ENCODE measurements at places on chromosomes 16 and 17.

DNA sequence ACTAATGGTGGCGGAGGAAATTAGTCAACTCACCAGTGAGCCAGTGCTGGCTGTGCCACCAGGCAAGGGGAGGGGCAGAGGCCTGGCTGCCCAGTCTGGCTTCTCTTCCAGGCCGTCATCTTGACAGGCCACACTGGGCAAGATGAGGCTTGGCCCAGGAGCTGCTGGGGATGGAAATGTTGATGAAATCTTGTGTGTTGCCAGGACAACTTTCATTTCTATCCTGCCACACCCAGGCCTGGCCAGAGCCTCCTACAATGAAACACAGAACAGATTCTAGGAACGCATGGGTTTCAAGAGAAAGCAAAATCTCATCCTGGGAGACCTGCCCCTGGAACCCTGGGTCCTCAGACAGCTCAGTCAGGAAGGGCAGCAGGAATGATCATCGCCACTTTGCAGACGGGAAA is 9.3 kb downstream of the HEXIM2 start:
- no peak for DNase-seq

DNA sequence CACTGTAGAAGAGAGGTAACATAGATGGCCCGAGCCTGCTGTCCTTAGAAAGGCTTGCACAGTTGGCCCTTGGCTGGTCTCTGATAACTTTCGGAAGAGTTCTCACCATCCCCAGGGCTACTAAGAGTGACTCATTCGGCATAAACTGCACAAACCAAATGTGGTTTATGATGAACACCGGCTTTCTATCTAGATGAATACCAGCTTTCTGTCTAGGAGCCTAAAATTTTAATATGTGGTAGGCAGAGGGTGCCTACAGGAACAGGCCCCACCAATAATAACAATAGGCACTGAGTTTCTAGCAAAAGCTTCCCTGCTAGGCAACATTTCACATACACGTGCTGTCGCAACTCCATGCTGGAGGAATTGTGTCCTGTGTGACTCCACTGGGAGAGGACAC is 15.4 kb downstream of the CNOT1 start:
- DNase-seq: no peak

DNA sequence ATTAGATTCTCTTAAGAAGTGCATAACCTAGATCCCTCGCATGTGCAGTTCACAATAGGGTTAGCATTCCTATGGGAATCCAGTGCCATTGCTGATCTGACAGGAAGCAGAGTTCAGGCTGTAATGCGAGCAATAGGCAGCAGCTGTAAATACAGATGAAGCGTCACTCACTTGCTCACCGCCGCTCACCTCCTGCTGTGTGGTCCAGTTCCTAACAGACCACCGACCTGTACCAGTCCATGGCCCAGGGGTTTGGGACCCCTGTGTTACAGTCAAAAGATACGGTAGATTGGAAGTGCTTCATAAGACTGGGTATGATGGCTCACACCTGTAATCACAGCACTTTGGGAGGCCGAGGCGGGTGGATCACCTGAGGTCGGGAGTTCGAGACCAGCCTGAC is 2.8 kb downstream of the STAT5A start:
- peak; percentile 30 for DNase-seq

DNA sequence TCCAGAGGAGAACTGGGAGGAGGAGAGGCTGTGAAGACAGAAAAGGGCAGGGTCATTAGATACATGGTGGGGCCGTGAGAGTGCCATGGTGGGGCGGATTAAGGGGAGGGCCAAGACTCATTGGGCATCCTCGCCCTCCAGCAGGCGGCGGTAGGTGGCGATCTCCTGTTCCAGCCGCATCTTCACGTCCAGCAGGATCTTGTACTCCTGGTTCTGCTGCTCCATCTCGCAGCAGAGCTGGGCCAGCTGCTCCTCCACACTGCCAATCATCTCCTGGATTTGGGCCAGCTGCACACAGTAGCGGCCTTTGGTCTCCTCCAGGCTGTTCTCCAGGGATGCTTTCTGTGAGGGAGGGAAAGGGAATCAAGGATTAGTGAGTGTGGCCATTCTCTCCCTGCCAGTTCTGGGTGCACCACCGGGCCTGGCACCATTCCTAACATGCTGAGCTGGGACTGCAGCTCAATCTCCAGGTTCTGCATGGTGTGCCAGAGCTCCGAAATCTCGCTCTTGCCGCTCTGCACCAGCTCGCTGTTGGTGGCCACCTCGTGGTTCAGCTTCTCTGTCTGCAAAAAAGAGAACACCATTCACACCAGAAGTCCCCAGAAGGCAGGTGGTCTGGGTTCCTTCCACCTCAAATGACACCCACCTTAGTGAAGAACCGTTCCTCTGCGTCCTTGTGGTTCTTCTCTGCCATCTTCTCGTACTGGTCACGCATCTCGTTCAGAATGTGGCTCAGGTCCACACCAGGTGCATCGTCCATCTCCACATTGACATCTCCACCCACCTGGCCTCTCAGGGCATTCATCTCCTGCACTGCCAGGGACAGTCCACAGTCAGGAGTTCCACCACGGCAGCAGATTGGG is 129.0 kb downstream of the CCDC144A start:
- DNase-seq: no peak

DNA sequence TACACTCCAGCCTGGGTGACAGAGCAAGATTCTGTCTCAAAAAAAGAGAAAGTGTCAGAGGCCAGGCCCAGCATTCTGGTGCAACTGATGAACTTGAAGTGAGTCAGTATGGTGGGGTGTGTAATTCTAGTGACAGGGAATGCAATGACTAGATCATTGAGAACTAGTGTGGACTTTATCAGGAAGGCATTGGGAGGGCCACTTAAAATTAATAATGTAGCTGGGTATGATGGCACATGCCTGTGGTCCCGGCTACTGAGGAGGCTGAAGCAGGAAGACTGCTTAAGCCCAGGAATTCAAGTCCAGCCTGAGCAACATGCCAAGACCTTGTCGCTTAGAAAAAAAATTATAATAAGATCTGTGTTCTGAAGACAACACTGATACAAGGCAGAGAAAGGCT is 90.8 kb downstream of the STX8 start:
- no peak for DNase-seq
